Esophagus (tissue), 2 donors: ENCODE measurements at places on chromosomes 1 and 21. TPM values are rescaled to one million over a fixed set of nuclear protein-coding genes. Genes with fewer than 3 reads are reported as not detected.

Gene INSRR
- 0.01 TPM for polyA plus RNA-seq

Gene THEM5
- polyA plus RNA-seq: 1.5 TPM

Gene NSUN4
- polyA plus RNA-seq: 6.6 TPM

Gene RAB25
- polyA plus RNA-seq: 576 TPM

Gene ALPL
- polyA plus RNA-seq: 2.7 TPM

Gene DNAJC28
- polyA plus RNA-seq: 1.2 TPM

Gene CD2
- polyA plus RNA-seq: 4.8 TPM

Gene TCEA3
- polyA plus RNA-seq: 22.0 TPM

Gene RNF223
- polyA plus RNA-seq: 28.2 TPM

Gene CNIH3
- 0.99 TPM for polyA plus RNA-seq

Gene DYNLT5
- 0.18 TPM for polyA plus RNA-seq

Gene ANKRD65
- polyA plus RNA-seq: 12.4 TPM

Gene TEDDM1
- not detected for polyA plus RNA-seq
